ENCODE measurements at places on chromosomes 12 and 14.

- no peak for DNase-seq
These were observed 269.4 kb downstream of the RGS6 start for GRCh38 chr14:72201645-72202044.

DNA sequence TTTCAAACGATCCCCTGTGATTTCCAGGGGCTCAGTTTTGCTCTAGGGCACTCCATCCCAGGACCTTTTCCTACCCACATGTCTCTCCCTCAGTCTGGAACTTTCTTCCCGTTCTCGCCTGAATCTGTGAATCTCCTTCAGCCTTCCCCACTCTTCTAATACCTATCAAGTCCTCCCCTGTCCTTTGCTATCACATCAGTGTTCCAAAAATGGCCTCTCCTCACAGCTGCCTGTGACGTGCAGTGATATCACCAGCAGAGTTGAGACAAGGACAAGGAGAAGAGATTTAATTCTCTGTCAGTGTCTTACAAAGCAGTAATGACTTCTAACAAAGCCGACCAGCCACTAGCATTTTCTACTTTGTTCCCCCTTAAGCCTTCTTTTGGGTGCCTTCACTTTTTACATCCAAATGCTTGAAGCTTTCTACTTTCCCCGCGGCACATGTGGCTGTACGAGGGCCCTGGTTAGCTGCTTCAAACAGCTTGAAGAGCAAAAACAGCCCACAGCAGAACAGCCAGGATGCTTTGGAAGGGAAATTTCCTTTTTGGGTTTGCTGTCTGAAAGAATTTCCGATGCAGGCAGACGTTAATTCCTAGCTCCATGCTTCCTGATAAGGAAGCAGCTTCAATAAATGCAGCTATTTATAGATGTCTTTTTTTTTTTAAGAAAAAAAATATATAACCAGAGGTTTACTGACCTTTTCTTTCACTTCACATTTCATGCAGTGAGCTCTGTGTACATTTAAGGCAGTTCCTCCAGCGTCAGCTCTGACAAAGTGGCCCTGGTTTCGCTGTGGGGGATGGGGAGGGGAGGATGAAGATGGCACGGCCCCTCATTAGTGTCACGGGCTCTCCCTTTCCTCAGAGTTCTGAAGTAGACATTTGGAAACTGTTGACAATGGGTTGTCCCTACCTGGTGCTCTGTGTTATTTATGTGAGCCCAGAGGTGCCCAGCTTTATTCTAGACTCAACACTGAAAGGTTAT lies 109.3 kb downstream of the ETV6 start:
- DNase-seq: no peak

DNA sequence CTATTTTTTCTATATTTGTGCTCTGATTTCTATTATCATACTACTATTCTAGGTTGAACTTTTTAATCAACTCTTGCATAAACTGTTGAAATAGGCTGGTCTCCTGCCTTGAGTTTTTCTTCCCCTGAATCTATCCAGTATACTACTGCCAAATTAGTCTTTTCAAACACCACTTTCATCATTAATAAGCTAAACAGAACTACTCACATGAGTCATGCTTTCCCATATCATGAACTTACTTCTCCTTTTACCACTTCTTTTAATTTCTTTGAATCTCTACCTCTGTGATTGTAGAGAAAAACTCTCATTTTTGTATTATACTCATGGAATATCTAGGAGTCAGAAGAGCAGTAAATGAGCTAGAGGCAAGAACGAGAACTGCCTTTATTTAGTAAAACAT lies 340.3 kb upstream of the PDE3A start:
- DNase-seq: no peak

- DNase-seq: no peak
These were observed 75.1 kb downstream of the PELI2 start for GRCh38 chr14:56193347-56193746.

DNA sequence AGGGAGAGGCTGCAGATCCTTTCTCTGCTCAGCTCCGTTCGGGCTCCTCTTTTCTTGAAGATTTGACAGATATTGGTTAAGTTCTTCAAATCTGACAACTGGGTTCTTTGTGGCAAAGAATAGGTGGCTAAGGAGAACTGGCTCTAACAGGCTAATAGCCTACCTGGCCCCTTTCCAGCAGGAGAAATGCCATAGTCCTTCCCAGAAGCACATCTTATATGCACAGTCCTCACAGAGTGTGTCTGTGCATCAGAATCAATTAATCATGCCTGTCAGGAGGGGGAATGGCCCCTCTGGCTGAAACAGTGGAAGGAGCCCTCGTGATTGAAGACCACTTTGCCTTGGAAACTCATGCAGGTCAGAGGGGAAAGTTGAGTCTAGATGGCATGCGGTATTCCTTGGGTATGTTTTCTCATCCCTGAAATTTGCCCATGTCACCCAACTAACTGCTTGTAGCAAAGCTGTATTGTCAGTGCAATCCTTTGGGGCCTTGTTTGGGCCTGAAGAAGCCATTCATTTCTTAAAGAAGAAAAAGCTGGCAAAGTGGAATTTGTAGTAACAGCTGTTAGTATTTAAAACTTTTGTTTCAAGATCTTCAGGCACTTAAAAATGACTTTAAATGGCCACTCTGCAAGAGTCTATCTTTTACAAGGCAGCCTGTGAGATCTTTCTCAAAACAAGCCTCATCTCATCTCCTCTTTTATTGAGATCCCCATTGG lies 251.5 kb downstream of the ZFP36L1 start:
- no peak for DNase-seq

DNA sequence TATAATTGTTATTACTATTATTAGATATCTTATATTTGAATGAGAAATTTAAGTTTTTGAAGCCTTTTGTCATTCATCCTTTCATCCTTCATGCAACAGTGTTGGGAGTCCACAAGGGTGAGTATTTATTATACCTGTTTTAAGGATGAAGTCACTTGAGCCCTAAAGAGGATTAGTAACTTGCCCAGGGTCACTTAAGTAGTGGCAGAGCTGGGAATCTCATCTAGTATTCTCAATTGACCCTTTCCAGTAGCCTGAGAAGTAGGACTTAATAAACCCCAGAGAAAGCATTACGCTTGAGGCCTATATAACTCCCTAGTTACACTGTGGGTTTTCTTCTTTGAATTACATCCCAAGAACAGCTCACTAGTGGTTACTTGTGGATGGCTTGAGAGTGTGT lies 119.8 kb downstream of the SRGAP1 start:
- no peak for DNase-seq

GRCh38 chr14:60266021-60266937 lies 17.3 kb downstream of the PPM1A start:
- no peak for DNase-seq

DNA sequence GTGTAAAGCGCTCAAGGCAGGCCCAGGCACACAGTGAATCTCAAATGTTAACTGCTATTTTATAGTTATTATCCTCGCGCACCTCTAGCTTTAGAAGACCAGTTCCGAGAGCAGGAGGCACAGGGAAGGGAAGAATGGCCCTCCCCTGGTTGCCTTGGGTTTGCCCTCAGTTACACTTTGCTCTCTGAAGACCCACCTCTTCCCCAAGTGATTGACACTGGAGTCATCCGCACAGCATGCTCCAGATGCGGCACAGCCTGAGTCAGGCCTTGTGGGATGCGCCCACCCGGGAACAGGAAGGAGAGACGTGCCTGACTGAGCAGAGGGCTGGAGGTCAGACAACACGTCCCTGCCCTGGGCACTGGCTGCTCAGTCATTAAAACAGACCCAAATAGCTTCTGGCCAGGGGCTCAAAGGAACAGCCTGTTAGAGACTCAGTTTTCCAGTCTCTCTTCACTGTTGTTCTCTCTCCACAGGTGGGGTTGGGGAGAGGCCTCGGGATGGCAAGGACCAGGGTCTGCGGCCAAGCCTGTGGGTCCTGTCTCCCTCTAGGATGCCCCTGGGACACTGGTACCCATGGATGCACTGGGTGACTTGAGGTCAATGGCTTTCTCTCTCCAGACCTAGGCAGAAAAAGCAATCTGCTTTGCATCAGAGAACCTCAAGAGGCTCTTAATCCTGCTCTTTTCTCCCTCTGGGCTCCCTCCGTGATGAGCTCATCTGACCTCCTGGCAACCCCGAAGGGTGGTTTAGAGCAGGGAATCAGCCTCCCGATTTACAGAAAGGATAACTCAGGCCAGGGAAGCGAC lies 13.6 kb upstream of the MLXIP start:
- peak; percentile 59 for DNase-seq

DNA sequence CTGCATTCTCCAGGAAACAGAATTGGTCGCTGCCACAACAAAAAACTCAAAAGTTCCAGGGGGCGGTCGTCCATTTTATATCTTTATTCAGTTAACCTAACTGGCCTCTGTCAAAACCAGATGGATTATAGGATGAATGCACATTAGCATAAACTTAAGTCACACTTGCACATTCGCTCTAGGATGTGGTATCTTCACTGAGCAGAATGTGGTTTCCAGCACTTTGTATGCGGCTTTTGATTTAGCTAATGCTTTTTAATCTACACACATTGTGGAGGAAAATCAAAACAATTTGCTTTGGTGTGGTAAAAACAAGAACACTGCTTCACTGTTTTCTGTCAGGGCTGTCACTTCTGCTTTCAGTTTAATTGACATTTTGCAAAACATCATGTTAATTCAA lies 4.5 kb downstream of the TAS2R50 start:
- no peak for DNase-seq

DNA sequence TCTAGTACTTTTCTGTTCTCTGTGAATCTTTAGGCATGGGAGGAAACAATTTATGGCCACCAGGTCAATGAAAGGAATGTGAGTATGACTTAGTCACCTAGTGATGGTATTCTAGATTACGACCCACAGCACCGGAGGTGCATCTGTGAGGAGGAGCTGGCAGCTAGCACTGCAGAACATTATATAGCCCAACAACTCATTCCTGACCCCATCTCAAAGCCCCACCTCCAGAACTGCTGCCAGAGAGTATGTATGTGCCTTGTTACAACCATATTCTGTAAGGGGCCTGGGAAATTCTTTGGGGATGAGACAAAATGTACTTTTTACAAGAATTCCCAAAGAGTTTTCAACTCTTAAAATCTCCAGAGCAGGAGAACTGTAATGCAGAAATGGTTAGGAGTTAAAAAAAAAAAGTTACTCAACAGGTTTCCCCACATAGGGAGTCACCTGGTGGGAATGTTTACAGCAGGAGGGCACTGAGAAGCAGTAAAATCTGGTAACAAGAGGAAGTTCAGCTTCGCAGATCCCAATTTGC lies 34.9 kb upstream of the CERS5 start:
- peak; percentile 71 for DNase-seq

DNA sequence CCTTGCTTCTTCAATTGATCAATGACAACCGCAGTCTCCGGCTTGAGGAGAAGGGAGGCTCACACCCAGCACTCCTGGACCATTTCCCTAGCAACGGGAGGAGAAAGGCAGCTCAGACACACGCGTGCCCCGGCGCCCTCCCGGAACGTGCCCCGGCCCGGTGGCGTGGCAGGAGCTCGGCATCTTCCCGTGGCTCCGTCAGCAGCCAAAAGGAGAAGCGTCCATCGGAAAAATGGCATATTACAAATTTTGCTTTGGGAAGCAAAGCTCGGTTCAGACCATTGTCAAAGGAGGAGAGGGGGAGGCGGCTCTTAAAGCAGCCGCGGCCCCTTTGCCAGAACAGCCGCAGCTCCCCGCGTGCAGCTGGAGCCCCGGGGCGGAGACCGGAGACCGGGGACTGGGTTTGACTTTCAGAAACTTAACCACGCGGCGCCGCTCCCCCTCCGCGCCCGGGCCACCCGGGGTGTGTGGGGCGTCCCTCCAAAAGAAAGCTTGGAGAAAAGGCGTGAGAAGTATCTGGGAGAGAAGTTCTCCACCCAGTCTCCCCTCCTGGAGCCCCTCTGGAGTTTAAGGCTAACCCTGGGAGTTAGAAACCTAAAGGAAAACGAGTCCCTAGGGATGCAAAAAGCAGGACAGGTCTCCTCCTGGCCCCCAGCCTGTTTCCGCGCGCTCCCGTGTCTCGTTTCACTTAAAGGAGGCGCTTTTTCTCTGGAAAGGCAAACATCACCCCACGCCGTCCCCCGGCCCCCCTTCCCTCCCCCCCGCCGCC lies 545 bp downstream of the PPFIA2 start:
- DNase-seq: no peak

- peak; percentile 13 for DNase-seq
These were observed 94.5 kb downstream of the CALM1 start for GRCh38 chr14:90491221-90491885.

- DNase-seq: no peak
These were observed 53.1 kb downstream of the CD9 start for GRCh38 chr12:6253278-6253677.

DNA sequence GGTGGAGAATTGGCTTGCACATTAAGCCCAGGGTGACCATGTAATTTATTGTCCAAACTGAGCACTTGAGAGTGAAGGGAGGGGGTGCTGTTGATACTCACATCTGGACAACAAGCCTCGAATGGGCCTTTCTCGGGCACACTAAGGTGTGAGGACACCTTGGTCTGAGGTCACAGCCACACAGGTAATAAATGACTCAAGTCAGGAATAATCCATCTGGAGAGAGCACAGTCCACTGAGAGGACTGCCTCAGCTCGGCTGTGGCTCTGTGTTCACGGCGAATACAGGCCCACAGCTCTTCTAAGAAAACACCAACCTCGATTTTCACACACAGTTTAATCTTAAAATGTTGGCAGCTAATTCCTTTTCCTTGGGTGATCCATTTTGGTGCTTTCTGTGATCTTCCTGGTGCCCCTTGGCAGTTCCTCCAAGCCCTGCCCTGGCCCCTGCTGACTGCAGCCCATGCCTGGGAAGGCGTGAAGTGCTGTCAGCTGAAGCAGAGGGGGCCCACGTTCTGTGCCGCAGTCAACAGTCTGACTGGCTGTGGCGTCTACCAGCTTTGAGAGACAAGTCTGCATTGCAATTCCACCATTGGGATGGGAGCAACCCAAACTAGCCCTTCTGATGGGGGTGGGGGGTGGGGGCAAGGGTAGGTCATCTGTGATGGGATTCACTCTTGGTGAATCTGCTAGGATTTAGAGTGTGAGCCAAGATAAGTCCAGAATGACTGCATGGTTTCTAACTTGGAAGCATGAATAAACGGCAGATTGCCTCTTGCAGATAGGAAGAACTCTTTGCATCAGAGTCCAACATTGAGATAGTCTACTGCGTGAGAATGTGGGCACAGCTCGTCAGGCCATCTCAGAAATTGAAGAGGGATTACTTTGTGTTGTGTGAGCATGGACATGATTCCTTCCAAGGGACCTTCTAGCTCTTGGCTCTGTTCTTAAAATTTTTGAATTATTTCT lies 42.8 kb downstream of the ZNF664 start:
- DNase-seq: no peak

- no peak for DNase-seq
These were observed 26.3 kb upstream of the ST8SIA1 start for GRCh38 chr12:22360774-22361173.

DNA sequence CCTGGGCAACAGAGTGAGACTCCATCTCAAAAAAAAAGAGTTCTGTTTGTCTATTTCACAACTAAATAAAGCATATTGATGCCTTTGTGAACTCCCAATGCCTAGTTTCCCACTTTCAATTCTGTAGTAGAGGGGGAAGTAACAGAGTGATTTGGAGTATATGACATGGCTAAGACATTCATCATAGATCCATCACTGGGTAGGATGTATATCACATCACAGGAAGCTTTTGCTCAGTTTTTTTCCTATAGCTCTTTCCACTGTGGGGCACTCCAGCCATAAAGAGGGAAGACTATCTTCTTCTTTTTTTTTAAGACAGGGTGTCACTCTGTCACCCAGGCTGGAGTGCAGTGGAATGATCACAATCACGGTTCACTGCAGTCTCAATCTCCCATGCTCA lies 154.0 kb upstream of the BCL2L14 start:
- DNase-seq: no peak

- DNase-seq: no peak
These were observed 248.9 kb downstream of the PAX9 start for GRCh38 chr14:36910578-36910977.

Measured in GM04504 (cell line).